ENCODE measurements at places on chromosomes 7 and 10.

GRCh38 chr10:57979956-57980355 is 287.7 kb downstream of the IPMK start:
- DNase-seq: no peak

GRCh38 chr7:157905651-157906461 is 569.1 kb downstream of the DNAJB6 start:
- peak; percentile 3 for DNase-seq

GRCh38 chr10:23445591-23445990 is 6.7 kb downstream of the OTUD1 start:
- no peak for DNase-seq

DNA sequence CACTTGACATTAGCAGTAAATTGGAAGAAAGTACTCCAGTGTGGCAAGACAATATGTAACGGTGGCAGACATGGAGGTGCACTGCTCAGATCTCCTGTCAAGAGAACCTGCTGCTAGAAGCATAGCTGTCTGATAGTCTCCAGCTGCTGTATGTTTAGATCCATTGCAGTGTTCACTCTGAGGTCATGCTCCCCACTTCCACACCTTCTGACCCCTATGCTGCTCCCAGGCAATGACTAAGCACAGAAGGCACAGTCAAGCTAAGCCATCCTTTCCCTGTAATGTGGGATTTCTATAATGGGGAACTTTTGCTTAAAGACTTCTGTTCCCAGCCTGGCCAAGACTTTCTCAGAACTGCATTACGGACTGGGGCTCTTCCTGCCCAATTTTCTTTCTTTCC is 315.8 kb downstream of the HPSE2 start:
- DNase-seq: no peak

DNA sequence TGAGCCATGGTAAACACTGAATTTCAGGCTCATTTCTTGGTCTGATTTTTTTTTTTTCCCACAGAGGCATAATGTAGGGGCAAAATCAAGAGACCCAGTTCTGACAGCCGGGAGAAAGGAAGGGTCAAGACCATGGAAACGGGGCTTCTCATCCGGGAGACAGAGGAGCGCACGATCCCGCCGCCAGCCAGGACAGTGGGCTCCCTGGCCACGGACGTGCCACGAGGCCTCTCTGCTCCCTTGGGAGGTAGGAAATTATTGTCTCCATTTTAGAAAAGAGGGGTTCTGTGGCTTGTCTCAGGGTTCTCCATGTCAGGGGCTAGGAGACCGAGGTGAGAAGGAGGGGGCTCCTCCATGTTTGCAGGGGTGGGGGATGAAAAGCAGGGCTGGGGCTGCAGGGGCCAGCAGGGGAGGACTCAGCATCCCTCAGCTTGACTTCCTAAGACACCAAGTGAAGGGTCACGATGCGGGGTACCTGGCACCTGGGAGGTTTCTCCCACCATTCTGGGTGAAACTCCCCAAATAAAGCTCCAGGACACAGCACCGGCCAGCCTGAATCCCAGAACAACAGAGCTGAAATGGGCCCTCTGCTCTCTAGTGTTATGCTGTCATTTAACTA is 37.6 kb downstream of the PPIF start:
- no peak for DNase-seq

- DNase-seq: no peak
Measured at GRCh38 chr7:37069336-37069735, 345.0 kb upstream of the AOAH start.

GRCh38 chr7:129970816-129971215 is 18.1 kb upstream of the UBE2H start:
- DNase-seq: no peak

DNA sequence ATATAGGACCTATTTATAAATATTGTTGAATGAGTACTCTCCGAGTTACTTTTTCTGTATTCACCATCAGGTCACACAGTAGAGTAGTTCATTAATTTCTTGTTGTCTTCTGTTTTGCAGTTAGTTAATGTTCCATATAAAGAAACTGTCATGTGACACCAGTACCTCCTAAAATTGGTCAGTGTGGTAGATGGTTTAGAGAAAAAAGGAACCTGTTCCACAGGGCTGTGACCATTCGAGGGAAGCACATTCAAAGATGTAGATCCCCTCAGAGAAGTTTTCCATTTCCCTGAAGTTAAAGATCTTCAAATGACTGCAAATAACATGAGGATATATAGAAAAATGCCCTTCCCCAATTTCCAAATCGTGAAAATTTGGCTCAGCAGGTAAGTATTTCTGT is 45.7 kb downstream of the PRPF18 start:
- DNase-seq: no peak

DNA sequence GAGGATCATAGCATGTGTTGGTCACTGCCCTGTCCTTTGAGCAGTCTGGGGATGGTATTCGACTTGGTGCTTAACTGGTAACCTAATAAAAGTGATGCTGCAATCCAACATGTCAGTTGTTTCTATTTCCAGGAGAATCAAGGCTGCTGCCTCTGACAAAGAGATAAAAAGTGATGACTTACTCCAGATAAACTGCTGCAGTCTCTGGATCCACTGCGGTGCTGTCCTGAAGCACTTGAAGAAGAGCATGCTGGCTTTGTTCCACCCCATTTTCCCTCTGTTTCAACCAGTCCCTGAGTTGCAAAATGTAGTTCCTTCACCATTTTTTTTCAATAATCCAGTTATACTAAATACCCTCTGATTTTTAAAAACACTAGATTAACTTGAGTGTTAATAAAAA is 403.5 kb upstream of the ANKRD30A start:
- no peak for DNase-seq

DNA sequence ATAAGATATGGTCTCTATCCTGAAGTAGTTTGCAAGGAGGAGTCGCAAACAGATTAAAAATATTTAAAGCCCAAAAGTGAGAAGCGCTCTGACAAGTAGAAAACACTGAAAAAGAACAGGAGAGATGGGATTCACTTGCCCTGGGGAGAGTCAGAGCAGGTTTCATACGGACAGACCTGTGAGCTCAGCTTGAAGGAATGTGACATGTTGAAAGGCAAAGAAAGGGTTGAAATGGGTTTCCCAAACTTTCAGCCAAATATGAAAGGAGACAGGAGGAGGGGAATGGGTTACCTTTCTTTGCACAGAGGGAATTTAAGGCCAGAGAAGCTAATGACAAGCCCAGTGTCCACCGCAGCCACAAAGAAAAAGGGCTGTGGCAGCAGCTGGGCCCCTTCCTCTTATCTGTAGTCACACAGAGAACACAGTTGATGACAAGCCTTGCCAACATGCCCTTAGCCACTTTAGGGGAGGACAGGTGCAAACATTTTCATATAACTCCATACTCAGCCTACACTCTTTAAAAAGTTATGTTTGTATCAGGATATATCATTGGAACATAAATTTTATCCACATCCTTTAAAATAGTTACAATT is 14.9 kb downstream of the HOXA1 start:
- no peak for DNase-seq

- peak; percentile 48 for DNase-seq
Measured at GRCh38 chr7:11341285-11341944, 367.7 kb downstream of the PHF14 start.

DNA sequence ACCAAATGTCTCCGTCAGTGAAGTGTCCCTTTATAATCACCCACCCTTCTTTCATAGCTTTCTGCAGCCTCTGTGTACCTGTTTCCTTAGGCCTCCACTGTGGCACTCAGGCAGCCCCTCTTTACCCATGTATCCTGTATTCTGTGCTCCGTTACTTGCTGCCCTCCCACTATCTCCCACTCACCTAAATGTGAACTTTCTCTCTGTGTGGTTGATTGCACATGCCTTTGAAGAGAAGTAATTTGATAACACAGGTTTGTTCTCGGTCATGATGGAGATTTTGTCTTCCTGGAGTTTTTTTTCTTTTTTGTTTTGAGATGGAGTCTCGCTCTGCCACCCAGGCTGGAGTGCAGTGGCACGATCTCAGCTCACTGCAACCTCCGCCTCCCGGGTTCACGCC is 61.5 kb downstream of the REEP3 start:
- DNase-seq: no peak

- peak; percentile 60 for DNase-seq
Measured at GRCh38 chr10:97534746-97535367, 36.1 kb downstream of the UBTD1 start.

- DNase-seq: no peak
Measured at GRCh38 chr7:138212314-138212713, 136.1 kb downstream of the AKR1D1 start.

DNA sequence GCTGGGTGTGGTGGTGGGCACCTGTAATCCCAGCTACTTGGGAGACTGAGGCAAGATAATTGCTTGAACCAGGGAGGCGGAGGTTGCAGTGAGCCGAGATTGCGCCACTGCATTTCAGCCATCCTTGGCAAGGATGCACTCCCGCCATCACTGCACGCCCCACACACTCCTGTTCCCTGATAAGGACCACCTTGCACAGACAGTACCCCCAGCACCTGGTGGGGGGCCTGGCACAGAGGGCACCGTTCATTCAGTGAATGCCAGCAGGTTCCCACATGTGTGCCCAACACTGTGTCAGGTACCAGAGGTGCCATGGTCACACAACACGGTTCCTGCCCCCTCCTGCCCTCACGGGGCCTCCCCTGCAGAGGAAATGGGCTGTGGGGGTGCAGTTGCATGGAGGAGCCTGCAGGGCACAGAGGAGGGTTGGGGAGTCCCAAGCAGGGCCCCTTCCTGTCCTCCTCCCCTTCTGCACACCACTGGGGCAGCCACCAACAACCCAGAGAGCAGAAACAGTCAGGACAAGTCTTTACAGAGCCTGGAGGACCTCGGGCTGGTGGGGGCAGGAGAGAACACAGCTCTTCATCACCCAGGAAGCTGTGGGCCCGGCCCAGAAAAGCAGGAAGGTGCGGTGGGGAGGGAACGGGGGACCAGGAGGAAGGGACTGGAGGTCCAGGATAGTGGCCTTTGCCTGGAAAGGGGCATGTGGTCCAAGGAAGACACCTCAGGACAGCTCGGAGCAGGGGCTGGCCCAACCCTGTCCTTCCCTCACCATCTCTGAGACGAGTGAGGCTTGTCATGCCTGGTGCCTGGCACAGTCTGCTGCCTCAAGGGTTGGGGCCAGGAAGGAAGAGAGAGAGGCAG is 7.1 kb downstream of the CRYGN start:
- DNase-seq: no peak

GRCh38 chr10:80498833-80499741 is 38.6 kb upstream of the SH2D4B start:
- DNase-seq: peak; percentile 91

- no peak for DNase-seq
Measured at GRCh38 chr10:33132626-33133025, 174.6 kb upstream of the ITGB1 start.

DNA sequence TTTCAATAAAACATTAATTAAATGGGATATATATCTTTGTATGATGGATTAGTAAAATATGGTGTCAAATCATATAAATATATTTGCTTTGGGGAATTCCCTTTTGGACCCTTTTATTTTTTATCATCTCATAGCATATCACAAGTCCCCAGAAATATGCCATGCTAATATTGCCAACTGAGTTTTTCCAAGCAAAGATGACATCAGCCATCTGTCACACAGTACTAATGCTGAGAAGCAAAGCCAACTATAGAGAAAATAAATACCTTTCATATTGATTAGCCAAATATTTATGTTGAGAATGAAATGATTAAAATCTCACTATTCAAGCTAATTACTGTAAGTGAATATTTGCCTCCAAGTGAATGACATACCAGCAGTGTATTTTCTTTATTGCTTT is 575.3 kb downstream of the ETV1 start:
- no peak for DNase-seq

DNA sequence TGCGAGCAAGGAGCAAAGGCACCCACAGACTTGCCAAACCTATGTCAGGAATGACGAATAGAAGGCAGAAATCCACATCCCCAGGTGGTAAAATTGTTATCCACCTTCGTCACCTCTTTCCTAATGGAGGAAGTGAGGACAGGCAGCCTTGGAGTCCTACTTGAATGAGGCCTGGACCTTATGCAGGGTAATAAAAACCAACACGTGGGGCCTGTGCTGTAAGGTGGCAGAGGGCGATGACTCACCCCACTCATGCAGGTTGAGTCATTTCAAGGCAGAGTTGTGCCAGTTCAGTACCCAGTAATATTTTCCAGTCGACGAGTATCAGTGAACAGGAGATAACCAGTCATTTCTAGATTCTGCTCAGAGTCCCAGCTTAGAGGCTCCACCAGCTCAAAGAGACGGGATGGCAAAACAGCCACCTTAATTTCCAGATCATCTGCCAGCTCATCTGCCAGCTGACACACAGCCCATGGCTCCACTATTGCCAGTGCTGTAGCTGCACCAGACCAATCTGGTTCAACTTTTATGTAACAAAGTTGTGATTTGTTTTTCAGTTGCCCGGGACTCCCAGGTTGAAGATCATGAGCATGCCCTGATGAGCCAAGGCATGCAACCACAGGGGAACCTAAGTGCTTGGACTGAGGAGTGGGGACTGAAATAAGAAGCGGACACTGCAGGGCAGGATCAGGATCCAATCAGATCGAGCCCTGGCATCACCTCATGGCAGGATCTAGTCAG is 176.2 kb upstream of the ITGB1 start:
- peak; percentile 84 for DNase-seq

DNA sequence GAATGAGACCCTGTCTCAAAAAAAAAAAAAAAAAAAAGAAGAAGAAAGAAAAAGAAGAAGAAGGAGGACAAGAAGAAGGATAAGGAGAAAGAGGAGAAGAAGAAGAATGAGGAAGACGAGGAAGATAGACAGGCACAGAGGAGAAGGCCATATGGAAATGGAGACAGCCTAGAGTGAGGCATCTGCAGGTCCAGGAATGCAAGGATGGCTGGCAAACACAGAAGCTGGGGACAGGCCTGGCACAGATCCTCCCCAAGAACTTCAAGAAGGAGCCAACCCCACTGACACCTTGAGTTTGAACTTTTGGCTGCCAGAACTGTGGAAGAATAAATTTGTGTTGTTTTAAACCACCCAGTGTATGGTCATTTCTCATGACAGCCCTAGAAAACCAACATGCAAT is 38.9 kb downstream of the SPOCK2 start:
- no peak for DNase-seq

GRCh38 chr7:147541261-147541660 is 1049.3 kb upstream of the C7orf33 start:
- DNase-seq: no peak

GRCh38 chr10:34758447-34758996 is 56.6 kb downstream of the PARD3 start:
- peak; percentile 80 for DNase-seq

GRCh38 chr10:89642193-89642592 is 2.8 kb downstream of the PANK1 start:
- DNase-seq: peak; percentile 64

DNA sequence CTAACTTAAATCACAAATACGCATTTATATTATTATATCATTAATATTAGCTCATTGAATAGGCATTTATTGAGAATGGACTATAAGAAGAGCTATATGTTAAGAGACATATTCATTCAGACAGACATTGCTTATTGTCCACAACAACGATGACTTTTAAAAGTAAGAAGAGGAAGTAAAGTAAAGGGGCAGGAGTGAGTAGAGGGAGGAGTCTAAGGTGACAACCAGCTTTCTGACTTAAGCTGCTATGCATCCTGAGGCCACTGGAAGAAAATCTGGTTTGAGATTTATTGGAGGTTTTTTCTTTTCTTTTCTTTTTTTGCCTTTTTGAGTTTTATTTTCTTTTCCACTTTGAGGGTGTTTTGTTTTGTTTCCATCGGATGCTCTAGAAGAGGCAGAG is 723.5 kb downstream of the GRM8 start:
- DNase-seq: no peak
